ENCODE measurements at places on chromosomes 1 and 21.

DNA sequence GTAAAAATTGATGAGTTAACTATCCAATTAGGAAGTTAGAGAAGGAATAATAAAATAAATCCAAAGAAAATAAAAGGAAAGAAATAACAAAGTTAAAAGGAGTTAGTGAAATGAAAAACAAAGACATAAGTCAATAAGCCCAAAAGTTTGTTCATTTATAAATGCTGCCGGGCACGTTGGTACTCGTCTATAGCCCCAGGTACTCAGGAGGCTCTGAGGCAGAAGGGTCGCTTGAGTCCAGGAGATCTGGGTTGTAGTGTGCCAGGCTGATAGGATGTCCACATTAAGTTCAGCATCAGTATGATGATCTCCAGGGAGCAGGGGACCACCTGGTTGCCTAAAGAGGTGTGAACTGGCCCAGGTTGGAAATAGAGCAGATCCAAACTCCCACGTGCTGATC, 35.5 kb upstream of the VANGL1 start:
- no peak for DNase-seq

- DNase-seq = no peak
Observed at GRCh38 chr1:40861224-40862003, 749 bp downstream of the CITED4 start.

DNA sequence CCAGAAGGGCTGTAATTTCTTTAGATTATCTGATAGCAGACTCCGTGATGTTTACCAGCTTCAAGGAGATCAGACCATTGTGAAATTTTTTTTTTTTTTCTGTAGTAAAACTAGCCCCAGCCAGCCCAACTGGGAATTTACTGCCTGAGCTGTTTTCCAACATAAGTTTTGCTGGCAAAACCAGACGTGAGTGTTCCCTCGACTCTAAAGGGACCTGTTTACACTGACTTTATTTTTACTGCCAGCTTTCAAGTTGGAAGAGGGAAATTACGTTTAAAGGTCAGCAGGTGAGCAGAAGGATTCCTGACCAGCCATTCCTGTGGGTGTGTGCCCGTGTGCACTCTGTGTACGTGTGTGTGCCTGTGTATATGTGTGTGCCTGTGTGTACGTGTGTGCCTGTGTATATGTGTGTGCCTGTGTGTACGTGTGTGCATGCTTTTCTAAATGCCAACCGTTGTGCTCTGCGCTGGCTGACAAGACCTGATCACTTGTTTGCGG, 374 bp downstream of the MAB21L3 start:
- DNase-seq = no peak

DNA sequence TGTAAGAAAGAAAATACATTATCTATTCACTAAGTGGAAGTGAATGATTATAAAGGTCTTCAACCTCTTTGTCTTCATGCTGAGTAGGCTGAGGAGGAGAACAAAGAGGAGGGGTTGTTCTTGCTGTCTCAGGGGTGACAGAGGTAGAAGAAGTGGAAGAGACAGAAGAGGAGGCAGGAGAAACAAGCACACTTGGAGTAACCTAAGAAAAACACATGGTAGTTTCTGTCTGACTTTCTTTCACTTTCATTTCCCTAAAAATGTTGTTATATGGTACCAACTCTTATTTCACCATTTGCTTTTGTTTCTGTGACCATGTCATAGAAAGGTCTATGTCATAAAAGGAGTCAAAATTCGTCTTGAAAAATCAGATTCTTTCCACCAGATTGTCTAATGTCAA, 696.6 kb upstream of the BRINP3 start:
- DNase-seq = no peak

GRCh38 chr1:71014178-71014579, 33.4 kb downstream of the PTGER3 start:
- no peak for DNase-seq

- DNase-seq = peak; percentile 64
Observed at GRCh38 chr1:156383023-156383422, 14.0 kb downstream of the RHBG start.

DNA sequence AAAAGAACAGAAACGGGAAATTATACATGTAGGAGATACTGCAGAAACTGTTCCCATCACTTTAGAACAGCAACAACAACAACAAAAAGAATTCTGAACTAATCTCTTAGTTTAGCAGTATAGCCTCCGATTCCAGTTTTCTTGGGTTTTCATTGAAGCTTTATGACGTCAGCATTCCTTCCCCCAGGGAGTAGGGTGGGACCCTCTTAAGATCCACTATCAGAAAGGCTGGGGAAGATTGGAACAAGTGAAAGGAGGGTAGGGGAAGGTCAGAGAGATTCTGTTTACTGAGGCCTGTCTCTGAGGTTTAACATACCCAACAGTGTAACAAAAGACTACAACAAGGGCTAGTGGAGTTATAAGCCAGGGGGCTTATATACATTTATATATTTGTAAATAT, 121.4 kb upstream of the OLFM3 start:
- DNase-seq = no peak

DNA sequence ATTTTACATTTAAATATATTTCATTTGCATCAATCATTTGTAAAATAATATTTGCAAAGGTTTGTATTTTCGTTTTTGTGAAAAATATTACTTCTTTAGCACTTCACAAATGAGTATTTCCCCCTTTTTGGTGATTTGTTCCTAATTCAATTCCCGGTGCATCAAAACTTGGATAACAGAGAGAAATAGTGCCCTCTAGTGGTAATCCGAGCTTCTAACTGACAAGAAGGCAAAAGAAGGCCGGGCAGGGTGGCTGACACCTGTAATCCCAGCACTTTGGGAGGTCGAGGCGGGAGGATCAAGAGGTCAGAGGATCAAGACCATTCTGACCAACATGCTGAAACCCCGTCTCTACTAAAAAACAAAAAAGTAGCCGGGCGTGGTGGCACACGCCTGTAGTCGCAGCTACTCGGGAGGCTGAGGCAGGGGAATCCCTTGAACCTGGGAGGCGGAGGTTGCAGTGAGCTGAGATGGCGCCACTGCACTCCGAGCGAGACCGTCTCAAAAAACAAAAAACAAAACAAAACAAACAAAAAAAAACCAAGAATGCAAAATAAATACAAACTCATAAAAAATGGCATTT, 137.7 kb downstream of the COL11A1 start:
- no peak for DNase-seq

GRCh38 chr1:244974550-244974949, 110.2 kb upstream of the HNRNPU start:
- DNase-seq = no peak

DNA sequence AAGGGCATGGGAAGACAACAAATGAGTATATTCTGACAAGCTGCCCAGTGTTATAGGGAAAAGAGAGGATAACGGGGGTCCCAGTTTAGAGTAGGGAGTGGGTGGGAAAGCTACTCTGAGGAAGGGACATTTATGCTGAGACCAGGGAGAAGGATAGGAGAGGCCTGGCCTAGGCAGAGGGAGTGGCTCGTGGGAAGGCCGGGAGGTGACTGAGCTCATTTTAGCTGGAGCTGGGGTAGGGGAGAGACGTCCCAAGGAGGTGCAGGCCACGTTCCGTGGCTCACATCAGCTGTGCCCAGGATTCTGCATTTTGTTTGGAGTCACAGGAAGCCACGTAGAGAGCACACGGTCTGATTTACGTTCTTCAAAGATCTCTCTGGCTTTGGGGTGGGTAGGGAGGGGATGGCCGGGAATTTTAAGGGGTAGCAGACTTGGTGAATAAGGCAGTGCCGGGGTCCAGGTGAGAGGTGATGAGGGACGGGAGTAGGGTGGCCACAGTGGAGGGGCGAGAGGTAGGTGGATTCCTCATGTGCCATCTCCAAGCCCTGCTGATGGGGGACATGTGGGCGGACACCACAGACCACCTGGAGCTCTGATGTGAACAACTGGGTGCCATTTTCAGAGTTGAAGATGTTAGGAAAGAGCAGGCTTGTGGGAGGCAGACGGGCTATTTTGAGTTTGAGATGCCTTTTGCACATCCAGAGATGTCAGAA, 4.7 kb downstream of the TINAGL1 start:
- no peak for DNase-seq

- DNase-seq = no peak
Observed at GRCh38 chr1:56202186-56202585, 377.2 kb downstream of the PLPP3 start.

- DNase-seq = no peak
Observed at GRCh38 chr21:39555911-39556590, 56.7 kb upstream of the B3GALT5 start.

DNA sequence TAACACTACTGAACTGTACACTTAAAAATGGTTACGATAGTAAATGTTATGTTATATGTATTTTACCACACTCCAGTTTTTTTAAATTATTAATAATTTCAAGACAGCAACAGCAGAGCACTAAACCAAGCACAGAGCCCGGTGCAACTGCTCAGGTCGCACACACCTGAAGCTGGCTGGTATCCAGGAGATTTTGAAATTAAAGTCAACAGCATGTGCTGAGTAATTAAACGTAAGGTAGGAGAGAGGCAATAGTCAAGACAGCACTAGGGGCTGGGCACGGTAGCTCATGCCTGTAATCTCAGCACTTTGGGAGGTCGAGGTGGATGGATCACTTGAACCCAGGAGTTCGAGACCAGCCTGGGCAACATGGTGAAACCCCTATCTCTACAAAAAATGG, 35.1 kb upstream of the SLC30A10 start:
- DNase-seq = no peak

DNA sequence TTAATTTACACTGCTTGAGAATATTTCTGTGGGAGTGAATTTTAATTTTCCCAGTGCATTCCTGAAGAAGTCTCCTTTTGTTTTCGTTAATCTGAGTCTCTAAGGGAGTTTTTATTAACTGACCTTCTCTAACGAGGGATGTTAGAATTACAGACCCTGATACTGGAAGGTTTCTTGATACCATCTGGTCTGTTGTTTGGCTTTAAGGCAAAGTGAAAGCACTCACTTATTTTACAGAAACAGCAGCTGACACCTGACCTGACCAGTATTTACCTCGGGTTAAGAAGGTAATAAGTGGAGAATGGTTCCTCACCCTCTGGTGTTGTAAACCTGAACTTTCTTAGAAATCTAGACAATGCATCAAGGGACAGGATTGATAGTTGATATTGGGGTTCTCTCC, 12.4 kb downstream of the CDC14A start:
- DNase-seq = no peak

GRCh38 chr1:176989023-176989422, 175.5 kb downstream of the ASTN1 start:
- no peak for DNase-seq

DNA sequence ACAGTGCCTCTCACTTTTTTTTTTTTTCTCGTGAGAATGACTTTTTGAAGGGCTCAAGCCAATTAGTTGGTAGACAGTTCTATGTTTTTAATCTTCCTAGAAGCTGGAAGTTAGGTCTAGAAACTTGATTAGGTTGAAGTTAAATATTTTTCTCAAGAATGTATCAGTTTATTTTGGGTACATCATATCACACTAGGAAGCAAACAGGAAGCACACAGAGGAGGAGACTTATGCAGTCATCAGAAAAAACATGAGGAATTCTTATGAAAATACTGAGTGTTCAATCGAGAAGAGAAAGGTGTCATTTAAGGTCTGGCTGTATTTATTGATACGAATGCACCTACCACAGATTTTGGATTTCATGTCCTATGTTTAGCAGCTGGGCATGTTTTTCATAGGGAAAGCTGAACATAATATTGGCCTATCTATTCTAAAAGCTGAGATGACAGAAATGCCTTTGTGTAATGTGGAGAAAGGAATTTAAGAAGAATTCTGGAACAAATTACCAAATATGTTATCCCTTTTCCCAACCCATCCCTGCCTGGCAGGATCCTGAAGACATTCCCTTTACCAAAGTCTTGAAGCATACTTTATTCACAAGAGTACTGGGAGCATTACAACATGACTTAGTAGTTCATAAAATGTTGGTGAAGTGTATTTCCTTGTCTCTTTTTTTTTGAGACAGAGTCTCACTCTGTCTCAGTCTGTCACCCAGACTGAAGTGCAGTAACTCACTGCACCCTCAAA, 17.5 kb upstream of the ZFP69B start:
- DNase-seq = no peak

DNA sequence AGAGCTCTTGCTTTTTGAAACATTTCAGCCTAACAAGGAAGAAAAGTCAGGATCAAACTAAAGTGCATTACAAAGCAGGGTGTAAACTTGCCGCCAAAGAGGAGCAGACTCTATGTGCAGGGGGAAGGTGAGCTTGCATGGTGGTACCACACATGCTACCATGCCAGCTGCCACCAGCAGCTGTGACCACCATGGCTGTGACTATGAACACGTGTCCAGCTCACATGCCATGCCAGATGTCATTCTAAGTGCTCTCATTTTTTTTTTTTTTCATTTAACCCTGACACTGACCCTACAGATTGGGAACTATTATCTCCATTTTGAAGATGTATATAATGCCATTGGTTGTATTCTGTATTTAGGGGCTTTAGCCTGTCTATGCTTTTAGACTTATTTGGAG, 79.0 kb downstream of the PCP4 start:
- no peak for DNase-seq

DNA sequence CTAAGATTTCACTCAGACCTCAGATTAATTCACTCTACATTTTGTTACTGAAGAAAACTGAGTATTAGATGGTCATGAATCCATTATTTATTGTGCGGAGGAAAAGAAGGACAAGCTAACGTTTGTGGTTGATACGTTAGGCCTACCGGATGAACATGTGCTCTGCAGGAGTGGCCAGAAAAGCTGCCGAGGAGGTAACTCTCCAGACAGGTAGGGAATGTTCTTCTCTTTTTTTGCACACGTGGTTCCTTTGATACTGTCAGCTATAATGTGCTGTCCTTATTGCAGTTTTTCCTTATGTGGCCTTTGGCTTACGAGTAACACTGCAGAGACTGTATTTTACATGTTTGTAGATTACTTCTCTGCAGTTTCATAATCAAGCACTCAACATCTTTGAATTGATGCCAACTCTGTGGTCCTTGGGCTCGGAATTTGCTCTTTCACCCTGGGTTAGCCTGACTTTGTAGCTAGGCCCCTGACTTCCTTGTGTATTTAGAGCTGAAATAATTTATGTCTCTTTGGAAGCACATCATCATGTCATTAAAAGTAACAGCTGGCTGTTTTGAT, 13.6 kb downstream of the MTR start:
- DNase-seq = no peak

DNA sequence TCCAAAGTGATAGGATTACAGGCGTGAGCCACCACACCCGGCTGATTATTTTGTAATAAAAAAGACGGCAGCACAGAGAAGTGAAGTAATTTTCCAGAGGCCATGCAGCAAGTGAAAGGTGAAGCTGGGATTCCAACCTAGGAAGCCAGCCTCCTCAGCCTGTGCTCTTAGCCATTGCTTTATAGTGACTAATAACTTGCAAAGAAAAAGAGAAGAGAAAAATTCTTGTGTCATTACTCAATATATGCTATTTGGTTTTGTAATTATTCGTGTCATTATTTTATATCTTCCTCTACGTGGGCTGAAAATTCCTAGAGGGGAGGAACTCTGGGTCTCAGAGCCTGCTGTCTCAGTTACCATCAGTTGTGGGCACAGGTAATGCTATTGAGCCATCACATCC, 1.6 kb upstream of the IER5 start:
- DNase-seq = no peak

DNA sequence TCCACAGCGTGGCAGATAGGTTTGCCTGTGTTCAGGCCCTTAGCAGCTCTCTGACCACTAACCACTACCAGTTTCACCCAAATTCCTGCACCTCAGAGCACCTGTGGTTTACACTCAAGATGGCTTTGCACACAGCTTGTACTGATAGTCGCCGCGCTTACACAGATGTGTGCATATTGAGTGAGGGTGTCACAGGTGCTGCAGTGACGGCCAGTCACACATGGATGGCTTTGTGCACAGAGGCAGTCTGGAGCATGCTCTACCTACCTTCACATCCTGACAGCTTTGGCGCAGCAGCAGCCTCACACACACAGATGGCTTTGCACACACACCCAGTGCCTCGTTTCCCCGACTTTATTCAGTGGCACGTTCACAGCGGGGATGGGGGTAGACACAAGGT, 7.5 kb downstream of the DMAP1 start:
- no peak for DNase-seq

- no peak for DNase-seq
Observed at GRCh38 chr1:39269791-39270342, 65.4 kb downstream of the MACF1 start.

Measured in stimulated activated CD4-positive, alpha-beta T cell treated with anti-CD3 and anti-CD28 coated beads, Interleukin-12 subunit alpha, Interleukin-12 subunit beta, amount 100 ng/mL, for 24 hours (primary cell).